ENCODE measurements at places on chromosomes 3 and 15. TPM values are rescaled to one million over a fixed set of nuclear protein-coding genes. Genes with fewer than 3 reads are reported as not detected.

GRCh38 chr3:193446965-193447602, 68.5 kb upstream of the ATP13A5 start:
- no peak for DNase-seq

GRCh38 chr3:21259896-21260295, 491.1 kb downstream of the ZNF385D start:
- no peak for DNase-seq

The BFSP2 gene
- polyA plus RNA-seq = not detected

DNA sequence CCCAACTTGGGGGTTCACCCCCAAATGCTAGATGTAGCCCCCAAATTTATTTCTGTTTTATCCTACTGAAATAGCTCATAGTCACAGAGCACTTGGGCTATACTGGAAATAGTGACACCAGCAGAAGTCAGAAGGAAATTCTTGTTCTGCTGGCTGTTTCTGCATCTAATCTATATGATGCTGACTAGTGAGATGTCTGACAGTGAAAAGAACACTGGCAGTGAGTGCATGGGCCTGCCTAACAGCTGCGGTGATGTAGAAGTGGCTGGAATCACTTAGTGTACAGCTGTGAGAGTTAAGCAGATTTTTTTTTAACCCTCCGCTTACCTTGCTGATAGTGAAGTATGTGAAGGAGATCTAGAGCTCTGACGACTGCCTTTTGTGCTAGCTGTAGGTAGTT, 14.0 kb downstream of the TTC14 start:
- DNase-seq = no peak

The SAMMSON gene
- polyA plus RNA-seq = not detected

DNA sequence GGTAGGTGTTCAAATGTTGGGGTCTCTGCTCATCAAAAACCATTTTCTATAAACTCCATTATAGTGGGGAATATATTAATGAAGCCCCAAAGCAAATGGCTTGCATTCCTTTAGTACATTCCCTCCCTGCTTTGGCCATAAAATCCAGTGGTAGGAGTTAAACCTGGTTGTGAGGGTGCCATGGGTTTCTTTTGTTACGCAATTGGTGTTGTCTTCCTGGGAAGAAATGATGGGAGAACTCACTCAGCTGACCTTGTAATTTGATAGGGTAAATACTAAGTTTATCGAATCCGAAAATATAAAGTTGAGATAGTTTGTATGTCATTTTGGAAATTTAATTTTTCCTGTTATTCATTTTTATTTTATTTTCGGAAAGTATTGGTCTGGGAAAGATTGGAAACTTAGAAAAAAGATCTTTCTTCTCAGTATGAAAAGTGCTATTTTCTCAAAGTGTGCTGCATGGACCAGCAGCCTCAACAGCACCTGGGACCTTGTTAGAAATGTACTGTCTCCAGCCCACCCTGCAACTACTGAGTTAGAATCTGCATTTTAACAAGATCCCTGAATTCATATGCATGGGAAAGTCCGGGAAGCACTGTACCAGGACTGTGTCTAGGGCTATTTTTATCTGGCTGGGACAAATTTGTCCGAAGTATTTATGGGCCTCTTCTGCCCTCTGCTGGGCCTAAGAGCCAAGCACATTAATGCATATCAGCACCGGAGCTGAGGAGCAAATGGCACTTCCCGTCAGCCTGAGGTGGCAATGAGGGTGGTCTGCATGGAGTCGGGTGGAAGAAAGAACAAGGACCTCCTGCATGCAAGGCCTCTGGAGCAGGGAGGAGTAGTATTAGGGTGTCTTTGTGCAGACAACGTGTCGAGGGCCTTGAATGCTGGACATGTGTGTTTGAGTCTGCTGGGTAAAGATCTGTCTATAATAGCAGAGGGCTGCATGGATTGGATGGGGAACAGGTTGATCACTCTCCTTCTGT, 54.7 kb downstream of the FAM81A start:
- peak; percentile 62 for DNase-seq

- DNase-seq = no peak
These were observed 30.2 kb upstream of the PYGO1 start for GRCh38 chr15:55618387-55618786.

The KBTBD12 gene
- 1.1 TPM for polyA plus RNA-seq

- no peak for DNase-seq
These were observed 24.8 kb upstream of the PPIB start for GRCh38 chr15:64187396-64188191.

The DNAH12 gene
- polyA plus RNA-seq = 5.9 TPM

DNA sequence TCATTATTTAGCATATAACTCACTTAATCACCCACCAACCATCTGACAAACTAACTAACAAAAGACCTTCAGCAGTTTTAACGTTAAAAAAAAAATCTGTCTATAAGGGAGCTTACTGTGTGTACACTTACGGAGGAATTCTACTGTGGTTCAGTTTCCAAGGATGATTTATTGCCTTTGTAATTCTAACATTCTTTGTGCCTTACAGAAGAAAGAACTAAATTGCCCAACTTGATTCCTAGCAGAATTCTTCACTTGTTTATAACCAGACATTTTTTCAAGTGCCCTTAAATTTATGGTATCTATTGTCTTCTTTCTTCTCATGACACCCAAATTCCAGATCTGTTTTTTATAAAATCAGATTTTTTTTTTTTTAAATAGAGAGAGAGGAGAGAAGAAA, 119.7 kb upstream of the IGSF10 start:
- DNase-seq = no peak

DNA sequence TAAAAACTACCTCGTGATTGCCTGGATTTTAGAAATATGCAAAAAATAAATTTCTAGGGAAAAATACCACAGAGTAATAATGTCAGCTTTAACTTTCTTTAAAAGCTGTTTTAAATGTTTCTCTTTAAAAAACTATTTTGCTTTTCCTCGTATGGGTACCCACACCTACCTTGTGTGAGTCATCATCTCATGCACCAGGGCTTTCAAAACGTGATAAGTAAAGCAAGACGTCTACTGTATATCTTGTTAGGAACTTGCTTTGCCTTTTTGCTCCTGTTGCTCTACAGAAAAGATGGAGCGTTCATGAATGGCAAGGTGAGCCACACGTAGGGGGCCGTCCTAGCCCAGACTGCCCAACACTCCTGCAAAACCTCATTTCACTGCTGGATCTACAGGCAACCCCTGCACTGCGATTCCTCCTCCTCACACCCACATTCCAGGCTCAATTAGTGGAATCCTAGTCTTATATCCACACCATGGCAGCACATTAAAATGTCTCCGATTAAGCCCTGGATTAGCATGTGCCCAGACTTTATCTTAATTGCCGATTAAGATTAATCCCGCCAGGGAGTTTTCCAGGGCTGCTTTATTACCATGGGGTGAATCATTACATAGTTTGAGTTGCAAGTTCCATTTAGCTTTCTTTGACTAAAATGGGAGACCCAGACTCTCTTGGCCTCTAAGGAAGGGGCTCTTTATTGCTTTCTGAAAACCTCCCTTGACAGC, 293.6 kb upstream of the ICE2 start:
- no peak for DNase-seq

The ZNF774 gene
- 8.3 TPM for polyA plus RNA-seq

GRCh38 chr3:25069970-25070369, 358.1 kb upstream of the RARB start:
- no peak for DNase-seq

The GRM7 gene
- polyA plus RNA-seq = 30.8 TPM

DNA sequence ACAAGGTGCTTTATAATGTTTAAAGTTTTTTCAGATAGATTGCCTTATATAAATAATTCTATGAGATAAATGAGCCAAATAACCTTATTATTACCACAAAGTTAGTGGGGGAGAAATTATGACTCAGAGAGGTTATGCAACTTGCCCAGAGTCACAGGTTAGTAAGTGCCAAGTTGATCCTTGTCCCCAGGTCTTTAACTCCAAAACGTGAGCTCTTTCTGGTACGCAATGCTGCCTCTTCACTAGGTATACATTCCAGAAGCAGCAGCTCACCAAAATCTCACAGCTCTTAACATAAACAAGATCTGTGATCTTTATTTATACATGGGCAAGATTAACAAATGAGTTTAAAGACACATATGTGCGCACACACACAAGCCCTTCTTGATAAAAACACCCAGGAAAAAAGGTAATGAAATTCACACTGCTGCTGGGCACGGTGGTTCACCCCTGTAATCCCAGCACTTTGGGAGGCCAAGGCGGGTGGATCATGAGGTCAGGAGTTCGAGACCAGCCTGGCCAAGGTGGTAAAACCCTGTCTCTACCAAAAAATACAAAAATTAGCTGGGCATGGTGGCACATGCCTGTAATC, 59.8 kb upstream of the NR2F2 start:
- DNase-seq = no peak

DNA sequence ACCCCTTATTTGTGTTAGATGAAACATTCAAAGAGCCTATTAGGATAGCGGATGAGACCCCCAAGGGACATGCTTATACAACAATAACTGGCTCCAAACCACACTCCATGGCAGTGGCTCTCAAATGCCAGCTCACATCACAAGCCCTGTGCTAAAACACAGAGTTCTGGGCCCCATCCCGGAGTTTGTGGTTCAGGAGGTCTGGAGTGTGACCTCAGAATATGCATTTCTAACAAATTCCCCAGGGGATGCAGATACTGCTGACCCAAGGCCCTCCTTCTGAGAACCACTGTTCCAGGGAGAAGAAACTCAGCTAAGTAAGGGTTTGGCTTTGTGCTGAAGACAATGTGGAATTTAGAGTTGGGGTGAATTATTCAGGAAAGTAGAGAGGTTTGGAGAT, 3.6 kb downstream of the CCRL2 start:
- no peak for DNase-seq

The MRAS gene
- 81.4 TPM for polyA plus RNA-seq

- DNase-seq = no peak
These were observed 69.6 kb downstream of the ATP10A start for GRCh38 chr15:25793354-25794050.

The MYO5C gene
- 4.2 TPM for polyA plus RNA-seq

GRCh38 chr15:69634860-69635259, 182.2 kb downstream of the RPLP1 start:
- DNase-seq = no peak

GRCh38 chr3:70090322-70090913, 90.9 kb downstream of the SAMMSON start:
- DNase-seq = peak; percentile 24

DNA sequence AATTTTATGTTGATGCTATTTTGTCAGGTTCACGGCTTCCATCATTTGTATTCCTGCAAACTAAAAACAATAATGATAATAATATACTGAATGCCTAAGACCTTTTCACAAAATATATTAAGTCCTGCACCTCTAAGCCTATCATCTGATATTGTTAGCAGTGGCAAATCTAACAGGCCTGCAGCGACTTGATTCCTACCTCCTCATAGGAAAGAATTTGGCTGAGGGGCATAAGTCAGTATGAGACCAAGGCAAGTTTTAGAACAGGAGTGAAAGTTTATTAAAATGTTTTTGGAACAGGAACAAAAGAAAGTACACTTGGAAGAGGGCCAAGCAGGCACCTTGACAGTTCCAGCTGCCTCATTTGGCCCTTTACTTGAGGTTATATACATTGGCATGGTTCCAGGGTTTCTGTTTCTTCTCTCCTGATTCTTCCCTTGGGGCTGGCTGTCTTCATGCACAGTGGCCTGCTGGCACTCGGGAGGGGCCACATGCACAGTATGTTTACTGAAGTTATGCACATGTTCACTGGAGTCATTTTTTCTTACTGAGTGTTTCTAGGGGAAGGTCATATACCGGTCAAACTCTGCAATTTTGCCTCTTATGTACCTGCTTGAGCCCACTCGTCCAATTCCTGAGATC, 418.1 kb downstream of the EPHA6 start:
- DNase-seq = no peak

DNA sequence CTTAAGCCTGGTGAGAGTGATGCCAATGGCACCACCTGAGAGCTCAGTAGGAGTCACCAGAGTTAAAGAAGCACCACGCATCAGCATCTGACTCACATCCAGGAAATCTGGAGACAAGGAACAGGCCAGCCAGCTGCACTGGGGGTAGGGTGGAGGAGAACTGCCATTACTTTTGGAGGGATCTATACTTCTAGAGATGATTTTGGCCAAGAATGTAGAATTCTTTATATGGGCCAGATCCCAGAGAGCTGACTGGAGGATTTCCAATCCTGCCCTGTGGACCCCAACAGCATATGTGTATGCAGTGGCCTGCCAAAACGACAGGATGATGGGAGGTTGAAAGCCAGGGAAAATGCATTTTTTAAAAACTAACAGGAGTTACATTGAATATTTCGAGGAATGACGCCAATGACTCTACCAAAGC, 29.8 kb downstream of the CCR3 start:
- no peak for DNase-seq

DNA sequence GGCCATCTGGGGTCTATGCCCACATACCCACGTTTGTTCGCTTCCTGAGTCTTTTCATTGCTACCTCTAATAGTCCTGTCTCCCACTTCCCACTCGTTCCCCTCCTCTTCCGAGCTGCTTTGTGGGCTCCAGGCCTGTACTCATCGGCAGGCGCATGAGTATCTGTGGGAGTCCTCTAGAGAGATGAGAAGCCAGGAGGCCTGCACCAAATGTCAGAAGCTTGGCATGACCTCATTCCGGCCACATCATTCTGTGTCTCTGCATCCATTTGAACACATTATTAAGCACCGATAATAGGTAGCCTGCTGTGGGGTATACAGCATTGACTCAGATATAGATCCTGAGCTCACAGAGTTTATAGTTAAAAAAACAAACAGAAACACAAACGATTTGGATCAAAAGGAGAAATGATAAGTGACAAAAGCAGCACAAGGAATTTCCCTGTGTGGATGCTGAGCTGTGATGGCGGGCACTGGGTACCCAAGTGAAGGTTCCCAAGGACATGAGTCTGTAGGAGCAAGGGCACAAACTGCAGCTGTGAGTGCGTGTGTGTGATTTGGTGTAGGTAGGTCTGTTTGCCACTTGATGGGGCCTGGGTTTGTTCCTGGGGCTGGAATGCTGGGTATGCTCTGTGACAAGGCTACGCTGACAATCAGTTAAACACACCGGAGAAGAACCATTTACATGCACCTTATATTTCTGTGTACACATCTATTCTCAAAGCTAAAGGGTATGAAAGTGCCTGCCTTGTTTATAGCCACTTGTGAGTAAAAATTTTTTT, 35.9 kb downstream of the NR1I2 start:
- DNase-seq = no peak

DNA sequence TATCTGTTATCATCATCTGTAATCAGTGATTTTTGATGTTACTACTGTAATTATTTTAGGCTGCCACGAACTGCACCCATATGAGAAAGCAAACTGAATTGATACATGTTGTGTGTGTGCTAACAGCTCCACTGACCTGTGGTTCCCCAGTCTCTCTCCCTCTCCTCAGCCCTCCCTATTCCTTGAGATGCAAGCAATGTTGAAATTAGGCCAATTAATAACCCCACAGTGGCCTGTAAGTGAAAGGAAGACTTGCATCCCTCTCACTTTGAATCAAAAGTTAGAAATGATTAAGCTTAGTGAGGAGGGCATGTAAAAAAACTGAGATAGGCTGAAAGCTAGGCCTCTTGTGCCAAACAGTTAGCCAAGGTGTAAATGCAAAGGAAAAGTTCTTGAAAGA, 218.6 kb upstream of the LRRFIP2 start:
- no peak for DNase-seq

All from spinal cord (tissue), 10 donors.